Activated naive CD4-positive, alpha-beta T cell treated with Interleukin-2 at 50 U/mL for 16 hours (primary cell): ENCODE measurements at places on chromosomes 1 and 21.

GRCh38 chr1:229535230-229535629 lies 23.3 kb downstream of the ABCB10 start:
- DNase-seq: no peak

DNA sequence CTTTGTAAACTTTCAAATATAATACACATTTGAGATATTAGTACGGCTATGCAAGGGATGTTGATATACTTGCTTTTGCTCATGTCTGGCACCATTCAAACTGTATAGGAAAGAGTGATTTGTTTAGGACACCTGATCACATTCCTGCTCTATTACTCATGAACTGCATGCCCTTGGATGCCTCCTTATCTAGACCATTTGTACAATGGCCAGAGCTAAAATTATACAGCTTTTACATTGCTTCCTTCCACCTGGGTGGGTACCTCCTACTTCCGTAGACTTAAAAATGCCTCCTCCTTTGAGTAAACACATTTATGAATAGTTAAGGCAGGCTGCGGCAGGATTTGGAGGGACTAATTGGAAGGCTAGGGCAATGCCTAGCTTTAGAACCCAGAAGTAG lies 85.4 kb upstream of the PBX1 start:
- DNase-seq: no peak

DNA sequence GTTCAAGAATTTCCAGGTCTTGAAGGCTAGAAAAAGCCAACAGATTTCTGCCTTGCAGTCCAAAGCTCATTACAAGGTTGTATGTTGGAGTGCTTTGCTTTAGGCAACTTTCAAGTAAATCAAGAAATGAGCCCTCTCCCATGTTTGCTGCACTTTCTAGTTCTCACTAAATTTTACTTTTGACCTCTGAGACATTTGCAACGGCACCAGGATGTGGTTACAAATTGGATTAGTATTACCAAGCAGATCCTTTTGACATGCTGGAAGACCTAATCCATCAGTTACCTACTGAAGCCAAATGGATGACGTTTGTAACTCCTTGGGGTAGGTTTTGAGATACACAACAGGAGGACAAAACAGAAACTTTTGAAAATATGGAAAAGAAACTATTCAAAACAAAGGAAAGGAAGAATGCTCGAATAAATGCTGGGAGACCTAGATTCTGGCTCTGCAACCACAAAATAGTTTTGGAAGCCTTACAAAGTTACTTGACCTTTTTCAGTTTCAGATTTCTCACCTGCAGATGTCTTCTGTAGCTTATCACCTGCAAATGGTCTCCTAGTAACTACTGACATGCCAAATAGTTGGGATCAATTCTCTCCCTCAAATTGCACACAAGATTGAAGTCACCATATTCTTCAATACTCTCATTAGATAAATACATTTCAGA lies 251.7 kb upstream of the ADGRL2 start:
- DNase-seq: no peak

DNA sequence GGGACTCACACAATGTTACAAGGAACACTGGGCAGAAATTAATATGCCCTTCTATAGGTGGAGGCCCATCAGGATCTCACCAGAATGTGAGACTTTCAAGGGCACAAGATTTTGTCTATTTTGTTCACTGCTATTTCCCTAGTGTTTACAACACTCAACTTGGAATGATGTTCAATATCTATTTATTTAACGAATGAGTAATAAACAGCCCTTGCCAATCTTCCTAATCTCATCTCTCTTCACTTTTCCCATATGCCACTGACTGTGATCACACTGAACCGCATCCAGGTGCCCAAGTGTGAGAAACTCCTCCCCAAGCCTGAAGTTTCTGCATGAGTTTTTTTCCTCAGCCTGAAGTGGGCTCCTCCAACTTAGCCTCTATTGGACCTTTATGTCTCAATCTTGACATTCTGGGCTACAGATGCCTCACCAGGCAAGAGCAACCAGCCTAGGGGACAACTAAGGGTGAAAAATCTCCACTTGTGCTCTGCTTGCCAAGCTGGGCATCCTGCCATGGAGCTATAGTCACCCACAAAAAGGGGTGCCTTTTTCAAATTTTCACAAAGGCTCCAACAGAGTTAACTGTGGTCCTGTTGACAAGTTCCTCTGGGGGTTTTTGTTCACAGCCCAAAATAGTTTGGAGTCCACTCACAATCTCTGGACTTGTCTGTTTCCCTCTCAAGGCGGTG lies 105.6 kb downstream of the PLPP3 start:
- DNase-seq: no peak

- DNase-seq: no peak
These were observed 61.9 kb downstream of the CD34 start for GRCh38 chr1:207849016-207849415.

- DNase-seq: no peak
These were observed 228.7 kb downstream of the BARHL2 start for GRCh38 chr1:90488451-90488850.

DNA sequence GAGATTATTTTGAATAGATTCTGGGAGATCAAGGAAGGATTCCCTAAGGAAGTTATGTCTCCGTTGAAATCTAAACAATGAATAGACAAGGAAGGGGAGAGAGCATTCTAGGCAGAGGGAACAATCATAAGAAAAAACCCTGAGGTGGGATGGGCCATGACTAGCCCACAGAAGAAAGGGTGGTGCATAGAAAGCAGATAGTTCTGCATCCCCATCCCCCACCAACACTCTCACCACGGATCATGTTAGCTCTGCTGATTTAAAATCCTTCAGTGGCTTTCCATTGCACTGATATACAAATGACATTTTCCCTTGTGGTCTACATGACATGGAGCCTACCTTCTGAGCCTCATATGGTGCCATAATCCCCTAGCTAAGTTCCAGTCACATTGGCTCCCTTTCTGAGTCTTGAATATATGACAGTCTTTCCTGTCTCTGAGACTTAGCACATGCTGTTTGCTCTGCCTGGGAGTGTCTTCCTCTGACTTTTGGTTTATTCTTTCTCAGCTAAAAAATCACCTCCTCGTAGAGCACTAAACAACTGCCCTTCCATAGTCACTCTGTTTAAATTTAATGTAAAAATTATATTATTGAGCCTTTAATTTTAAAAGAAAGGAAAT lies 15.2 kb downstream of the SCMH1 start:
- no peak for DNase-seq

DNA sequence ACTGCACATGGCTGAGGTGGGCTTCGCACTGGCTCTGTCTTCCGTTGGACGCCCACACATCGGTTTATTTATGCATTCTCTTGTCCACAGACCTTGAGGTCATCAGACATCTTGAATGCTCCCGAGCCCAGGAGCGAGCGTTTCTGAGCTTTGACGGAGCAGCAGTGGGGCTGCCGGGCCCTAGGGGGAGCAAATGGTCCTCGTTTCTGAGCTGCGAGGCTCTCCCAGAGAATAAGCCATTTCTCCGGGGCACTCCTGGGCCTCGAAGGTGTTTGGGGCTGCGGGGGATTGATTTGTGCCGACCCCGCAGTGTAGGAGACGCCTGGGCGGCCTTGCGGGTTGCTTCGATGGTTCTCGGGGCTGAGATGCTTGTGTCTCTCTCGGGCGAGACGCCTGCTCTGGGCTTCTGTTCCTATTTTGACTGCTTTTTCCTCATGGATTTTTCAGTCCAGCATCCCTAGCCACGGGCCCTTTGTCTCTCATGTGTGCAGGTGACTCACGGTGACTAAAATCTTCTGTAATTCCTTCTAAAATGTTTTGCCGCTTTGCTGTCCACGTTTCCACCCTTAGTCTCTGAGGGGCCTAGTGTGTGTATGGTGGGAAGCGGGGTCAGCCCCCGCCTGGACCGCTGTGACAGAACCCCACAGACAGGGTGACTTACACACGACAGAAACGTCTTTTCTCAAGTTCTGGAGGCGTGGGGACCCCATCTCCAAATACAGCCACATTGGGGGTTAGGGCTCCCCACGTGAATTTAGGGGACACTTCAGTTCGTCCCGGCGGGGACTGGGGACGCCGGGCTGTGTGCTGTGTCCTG lies 62.1 kb downstream of the FAAP20 start:
- DNase-seq: no peak

GRCh38 chr1:162984699-162985098 lies 84.5 kb upstream of the RGS4 start:
- no peak for DNase-seq

GRCh38 chr1:92446546-92446945 lies 40.2 kb downstream of the GFI1 start:
- DNase-seq: no peak

DNA sequence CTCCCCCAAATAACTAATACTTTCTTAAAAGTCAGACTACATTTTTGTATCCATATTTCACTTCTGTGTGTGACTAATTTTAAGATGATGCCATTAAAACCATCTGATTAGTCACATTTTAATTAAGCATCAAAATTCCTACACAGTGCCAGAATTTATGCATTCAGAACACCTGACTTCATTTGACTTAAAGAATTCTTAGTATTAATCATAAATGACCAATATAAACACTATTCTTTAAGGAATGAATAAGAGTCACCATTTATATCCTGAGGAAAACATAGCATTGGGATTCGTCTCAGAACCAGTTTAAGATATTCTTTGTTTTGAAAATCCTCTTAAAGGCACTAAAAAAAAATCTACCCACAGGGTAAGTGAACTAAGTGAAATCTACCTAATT lies 37.0 kb downstream of the TM2D1 start:
- DNase-seq: no peak

- no peak for DNase-seq
These were observed 1.4 kb downstream of the CSRP1 start for GRCh38 chr1:201505503-201505890.

DNA sequence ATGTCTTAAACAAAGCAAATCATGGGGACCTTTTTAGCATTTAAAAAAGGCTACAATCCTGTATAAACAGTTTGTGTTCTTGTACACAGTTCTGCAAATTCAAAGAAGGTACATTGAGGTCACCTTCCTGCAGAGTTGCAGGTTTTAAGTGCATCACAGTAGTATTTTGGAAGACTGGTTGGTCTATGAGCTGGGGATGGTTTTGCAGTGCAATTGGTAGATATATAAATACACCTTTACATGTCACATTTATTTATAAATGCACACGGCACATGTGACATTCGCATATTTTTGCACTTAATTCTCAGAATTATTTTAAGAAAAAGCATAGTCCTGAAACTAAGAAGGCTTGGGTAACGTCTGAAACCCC lies 599 bp upstream of the ITPKB start:
- DNase-seq: no peak

DNA sequence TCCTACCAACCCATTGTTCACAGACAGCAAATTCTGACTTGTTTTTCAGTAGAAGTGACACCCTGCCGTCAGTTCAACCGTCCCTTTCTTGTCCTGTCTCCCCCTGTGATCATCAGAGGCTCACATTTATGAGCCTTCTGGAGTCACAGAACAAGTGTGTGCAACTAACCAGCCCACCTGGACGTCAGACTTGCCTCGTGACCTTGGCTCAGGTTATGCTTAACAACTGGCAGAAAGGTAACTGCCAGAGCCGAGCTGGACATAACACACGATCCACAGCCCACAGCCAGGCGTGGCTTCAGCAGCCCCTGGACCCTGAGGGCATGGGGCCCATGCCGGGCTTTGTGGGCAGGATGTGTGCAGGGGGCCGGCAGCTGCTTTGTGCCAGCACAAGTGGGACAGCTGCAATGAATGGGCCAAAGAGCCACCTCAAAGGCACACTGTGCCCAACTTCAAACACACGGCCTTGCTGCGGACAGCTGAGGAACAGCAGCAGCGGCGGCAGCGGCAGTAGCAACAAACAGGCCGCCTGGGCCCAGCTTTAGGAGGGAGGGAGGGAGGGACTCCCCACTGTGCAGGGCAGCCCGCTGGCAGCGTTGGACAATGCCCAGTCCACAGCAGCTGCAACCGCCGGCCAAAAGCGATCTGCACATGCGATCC lies 103.9 kb downstream of the ZBTB18 start:
- DNase-seq: no peak

DNA sequence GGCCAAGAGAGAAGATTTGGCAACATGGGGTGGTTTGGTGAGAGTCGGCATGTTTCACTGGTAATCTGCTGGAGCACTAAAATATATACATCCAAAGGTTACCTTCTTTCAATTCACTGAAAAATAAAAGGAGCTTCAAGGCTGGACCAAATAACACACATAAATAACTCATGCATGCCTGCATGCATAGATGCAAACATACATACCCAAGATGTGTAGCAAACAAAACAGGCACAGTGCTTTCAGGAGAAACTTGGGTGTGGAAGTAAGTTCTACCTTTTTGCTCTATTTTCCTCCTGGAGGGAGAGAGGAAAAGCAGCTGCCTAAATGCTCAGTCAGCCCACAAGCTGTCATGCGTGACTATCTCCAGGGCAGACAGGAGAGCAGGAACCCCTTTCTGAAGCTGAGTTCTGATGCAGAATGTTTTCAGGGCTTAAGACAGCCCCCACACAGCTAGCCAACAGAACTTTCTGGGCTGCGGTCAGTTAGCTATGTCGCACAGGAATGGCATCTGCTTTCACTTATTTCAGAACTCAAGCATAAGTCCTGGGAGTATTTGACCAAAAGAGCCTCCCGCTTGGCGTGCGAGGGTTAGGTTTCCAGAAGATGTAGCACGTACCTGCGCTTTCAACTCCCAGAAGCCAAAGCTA lies 166.2 kb downstream of the TOMM20 start:
- DNase-seq: no peak

- DNase-seq: no peak
These were observed 154.6 kb downstream of the FOXD2 start for GRCh38 chr1:47592296-47593012.

GRCh38 chr1:42657201-42657600 lies 1.0 kb upstream of the PPIH start:
- DNase-seq: no peak
